AG04449 (cell line): ENCODE measurements at places on chromosomes 2 and 18.

DNA sequence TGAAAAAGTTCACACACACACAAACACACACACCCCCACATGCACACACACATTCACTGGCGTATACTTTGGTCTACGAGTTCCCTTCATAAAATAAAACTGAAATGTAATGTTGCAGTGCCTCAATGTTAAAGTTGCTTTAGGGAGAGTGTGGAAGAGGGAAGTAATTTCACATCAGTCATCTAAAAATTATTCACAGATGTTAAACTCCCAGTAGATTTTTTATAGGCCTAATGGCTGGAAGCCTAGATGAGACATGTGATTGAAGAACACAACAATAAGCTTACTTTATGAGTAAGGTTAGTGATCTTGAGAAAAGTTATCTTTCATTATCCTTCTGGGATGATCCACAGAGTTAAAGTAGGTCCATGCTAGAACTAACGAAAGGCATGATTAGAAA lies 506.7 kb upstream of the CNTNAP5 start:
- no peak for DNase-seq

- peak; percentile 70 for DNase-seq
Measured at GRCh38 chr2:161122772-161123530, 37.3 kb upstream of the TANK start.

DNA sequence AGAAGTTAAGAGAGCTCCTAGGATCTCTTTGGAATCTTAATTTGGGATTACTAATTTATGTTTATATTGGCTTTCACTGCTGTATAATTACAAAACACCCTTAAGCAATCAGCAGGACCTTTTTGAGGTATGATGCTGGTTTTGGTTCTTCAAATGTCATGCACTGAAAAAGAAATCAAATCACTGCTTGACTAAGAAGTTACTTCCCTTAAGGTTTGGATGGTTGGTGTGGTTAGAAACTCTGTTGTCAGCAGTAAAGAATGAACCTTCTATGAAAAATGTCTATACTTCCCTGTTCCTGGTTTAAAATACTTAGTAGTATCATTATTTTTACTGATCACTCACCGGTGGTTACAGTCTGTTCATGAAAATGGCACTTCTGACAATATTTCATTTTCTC lies 5.5 kb downstream of the COLEC12 start:
- no peak for DNase-seq

DNA sequence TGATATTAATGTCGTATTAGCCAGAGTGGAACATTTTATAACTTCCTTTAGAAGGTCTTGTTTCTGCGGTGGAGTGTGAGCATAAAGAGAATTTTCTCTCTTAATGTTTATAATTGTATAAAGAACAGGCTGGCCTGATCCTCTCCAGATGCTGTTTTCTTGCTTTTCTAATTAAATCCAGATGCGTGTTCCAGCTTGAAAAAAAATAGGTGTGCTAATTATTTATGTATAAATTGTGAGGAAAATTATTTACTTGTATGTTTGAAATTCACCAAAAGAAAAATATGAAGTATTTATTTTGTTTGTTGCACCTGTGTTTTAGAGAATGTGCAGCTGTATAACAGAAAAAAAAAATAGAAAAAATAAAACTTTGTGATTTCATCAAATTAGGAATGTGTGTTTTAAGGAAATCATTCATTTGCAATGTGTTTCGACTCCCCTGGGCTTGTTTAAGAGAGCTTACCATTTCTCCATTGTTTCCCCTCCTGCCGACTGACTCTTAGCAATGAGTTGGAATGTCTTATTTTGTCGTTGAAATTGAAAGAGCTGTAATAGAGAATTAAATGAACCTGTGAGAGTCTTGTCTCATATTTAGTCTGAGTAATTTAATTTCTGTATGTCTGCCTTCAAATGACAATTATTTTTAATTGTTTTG lies 220.1 kb upstream of the NXPH2 start:
- no peak for DNase-seq

DNA sequence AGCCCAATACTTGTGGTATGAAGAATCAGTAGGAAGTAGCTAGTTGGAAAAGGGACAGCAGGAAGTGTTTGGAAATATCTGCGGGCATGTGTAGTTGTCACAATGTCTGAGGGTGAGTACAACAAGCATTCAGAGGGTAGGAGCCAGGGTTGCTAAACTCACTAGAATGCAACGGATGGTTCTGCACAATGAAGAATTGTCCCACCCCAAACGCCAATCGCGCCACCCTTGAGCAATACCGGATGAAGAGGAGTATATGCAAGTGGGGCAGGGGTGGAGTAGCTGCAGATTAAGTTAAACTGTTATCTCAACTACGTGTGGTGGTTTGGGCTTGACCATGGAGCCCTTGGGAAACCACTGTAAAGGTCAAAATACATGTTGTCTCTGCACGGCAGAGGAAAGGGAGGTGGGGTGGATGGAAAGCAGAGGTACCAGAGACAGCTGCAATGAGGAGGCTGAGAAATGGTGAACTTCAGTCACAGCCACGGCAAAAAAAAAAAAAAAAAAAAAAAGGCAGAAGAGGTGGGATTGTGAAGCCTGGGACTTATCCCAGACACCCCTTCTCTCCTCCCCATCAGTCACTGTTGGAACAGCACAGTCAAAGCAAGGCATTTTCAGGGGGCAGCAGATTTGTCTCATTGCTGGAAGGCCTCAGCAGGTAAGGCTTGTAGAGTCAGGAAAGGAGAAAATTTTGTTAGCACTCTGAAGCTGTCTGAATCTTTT lies 5.2 kb downstream of the CCL20 start:
- no peak for DNase-seq

DNA sequence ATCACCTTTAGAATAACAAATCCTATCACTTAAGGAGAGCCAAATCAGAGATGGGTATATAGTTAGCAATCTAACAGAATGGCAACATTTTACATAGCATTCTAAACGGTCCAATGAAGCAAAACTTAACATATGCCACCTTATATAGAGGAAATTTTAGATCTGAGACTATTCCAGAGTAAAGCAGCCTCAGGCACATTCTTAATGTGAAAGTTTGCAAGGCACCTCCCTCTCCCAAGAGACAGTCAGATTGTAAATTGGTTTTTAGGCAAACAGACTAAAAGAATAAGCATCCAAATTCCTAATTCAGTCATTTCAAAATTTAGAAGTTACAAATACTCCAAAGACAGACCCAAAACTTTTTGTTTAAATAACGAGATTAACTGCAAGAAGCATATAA lies 292.9 kb downstream of the STK39 start:
- DNase-seq, result no peak

- DNase-seq, result no peak
Measured at GRCh38 chr2:226835420-226835795, 446 bp upstream of the RHBDD1 start.
